Melanocyte of skin (primary cell): ENCODE measurements at places on chromosomes 12 and 14. TPM values are rescaled to one million over a fixed set of nuclear protein-coding genes. Genes with fewer than 3 reads are reported as not detected.

SMOC1 gene
- total RNA-seq: under 0.01 and 0.69 TPM in 2 replicates

PTPN6 gene
- 0.33 and 0.77 TPM in 2 replicates for total RNA-seq

CKB gene
- 3.1 and 5.7 TPM in 2 replicates for total RNA-seq

CYP46A1 gene
- 0.34 TPM in 1 of 2 replicates, not detected in the other for total RNA-seq

COQ6 gene
- total RNA-seq: 25.1 and 31.3 TPM in 2 replicates

GAS2L3 gene
- 97.2 and 164 TPM in 2 replicates for total RNA-seq

LRP1-AS gene
- total RNA-seq: not detected in 2 replicates

CIROP gene
- total RNA-seq: not detected in 2 replicates
